Upper lobe of left lung (tissue), 6 donors: ENCODE measurements at places on chromosomes 4 and X.
A peak's percentile ranks its signal among the peaks of the same experiment; 100 is the strongest.

DNA sequence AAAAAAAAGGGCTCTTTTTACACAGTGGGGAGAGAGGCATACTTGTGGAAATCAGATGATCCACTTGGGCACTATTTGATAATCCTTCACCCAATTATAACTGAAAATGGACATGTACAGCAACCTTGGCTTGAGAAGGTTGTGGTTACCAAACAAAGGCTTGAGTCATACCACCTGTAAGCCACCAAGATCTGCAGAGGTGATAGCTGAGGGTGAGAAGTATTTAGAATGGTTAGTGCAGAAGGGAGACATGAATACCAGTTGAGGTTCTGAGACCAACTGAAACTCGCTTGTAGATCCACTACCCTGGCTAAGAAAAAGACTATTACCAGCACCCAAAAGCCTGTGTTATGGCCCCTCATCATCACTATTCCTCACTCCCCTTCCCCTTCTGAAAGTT is 614.0 kb downstream of the STIM2 start:
- DNase-seq = no peak
- H3K36me3 ChIP-seq = no peaks in the 10 kb centered on the region
- no peak overlapping the region for H3K4me3 ChIP-seq
- no peaks in the 10 kb centered on the region for H3K4me1 ChIP-seq
- no peak overlapping the region for H3K27ac ChIP-seq
- no peaks in the 10 kb centered on the region for H3K27me3 ChIP-seq

- H3K36me3 ChIP-seq = no peaks in the 10 kb centered on the region
- H3K27me3 ChIP-seq = no peaks in the 10 kb centered on the region
- no peak for DNase-seq
- H3K27ac ChIP-seq = peak overlapping the region; percentile 58
- no peak overlapping the region for H3K4me3 ChIP-seq
These were observed 52.9 kb downstream of the SUPT20HL2 start for GRCh38 chrX:24260842-24261550.

DNA sequence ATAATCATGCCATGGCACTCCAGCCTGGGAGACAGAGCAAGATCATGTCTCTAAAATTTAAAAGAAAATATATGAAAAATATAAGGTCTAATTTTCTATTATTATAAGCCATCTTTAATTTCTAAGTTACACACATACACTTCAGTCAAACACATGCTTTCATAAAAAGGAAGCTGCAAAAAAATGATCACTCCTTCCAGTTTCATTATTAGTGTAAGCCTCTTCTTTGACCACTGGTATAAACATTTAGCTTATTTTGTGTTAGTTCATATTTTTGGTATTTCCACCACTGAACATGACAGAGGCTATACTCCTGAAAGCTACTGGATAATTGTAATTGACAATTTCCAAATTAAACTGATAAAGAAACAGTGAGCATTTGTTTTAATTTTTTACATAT is 163.3 kb upstream of the USP38 start:
- H3K4me3 ChIP-seq = no peak overlapping the region
- H3K36me3 ChIP-seq = no peaks in the 10 kb centered on the region
- no peaks in the 10 kb centered on the region for H3K27me3 ChIP-seq
- no peaks in the 10 kb centered on the region for H3K4me1 ChIP-seq
- DNase-seq = no peak
- H3K27ac ChIP-seq = no peak overlapping the region

GRCh38 chrX:82677286-82677685 is 830.8 kb upstream of the POU3F4 start:
- no peaks in the 10 kb centered on the region for H3K36me3 ChIP-seq
- H3K4me1 ChIP-seq = no peaks in the 10 kb centered on the region
- H3K27ac ChIP-seq = no peak overlapping the region
- no peak for DNase-seq

GRCh38 chr4:147336252-147336651 is 144.6 kb upstream of the EDNRA start:
- no peak for DNase-seq
- no peaks in the 10 kb centered on the region for H3K36me3 ChIP-seq
- no peaks in the 10 kb centered on the region for H3K27me3 ChIP-seq
- H3K4me3 ChIP-seq = no peak overlapping the region

DNA sequence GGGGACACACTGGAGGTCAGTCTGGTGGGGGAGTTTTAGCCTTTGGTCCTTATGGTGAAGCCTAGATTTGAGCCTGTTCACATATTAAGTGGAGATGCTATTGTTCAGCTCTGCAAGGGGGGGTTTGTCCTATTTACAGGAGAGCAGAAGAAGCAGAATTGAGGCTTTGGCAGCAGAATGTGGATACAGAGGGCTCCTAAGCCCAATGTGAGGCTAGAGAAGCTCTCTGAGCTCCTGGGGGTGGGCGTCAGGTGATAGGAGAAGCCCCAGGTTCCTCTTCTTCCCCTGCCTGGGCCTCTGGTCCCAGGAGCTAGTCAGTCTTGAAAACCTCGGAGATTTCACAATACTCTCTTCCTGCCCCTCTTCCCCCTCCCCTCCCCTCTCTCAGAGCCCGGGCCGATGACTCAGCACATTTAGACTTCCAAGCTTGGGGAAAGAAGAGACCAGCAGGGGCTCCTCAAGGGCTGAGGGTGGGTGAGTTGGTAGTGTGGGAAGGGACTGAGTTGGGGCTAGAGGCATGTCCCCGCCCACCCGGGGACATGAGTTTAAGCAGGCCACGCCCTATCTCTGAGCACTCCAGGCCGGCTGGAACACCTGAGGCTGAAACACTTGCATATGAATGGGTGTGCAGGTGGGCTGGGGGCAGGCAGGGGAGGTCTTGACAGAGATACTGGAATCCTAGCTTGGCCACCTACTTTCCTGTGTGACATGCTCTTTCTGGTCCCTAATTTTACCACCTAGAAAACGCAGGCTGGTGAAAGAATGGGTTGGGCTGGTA is 3.4 kb downstream of the TFE3 start:
- no peak for DNase-seq
- peak overlapping the region; percentile 99 for H3K27ac ChIP-seq
- H3K4me1 ChIP-seq = peaks cover 14% of the 10 kb centered on the region
- H3K36me3 ChIP-seq = peaks cover 16% of the 10 kb centered on the region

GRCh38 chr4:94636004-94636403 is 121.8 kb upstream of the BMPR1B start:
- DNase-seq = no peak
- H3K27me3 ChIP-seq = no peaks in the 10 kb centered on the region
- H3K4me3 ChIP-seq = no peak overlapping the region
- H3K27ac ChIP-seq = no peak overlapping the region

- no peaks in the 10 kb centered on the region for H3K4me1 ChIP-seq
- no peak for DNase-seq
- no peaks in the 10 kb centered on the region for H3K27me3 ChIP-seq
- no peak overlapping the region for H3K4me3 ChIP-seq
These were observed 39.1 kb upstream of the TMEM184C start for GRCh38 chr4:147578051-147578476.

DNA sequence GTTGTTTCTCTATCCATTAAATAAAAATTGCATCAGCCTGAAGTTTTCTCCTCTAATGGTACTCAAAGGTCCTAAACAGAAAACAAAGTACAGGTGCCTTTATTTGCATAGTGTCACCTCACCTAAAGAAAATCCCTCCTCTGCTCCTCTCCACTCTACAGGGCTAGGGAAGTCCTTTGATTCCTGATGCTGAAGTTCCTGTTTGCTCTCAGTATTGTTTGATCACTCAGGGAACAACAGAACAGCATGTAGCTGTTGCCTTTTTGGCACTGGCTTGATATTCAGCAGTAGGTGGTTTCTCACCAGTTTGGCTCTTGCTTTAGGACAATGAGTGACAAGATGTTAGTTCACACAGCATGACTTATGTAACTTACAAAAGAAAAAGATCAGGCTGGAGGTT is 156.2 kb upstream of the SLC7A11 start:
- no peak overlapping the region for H3K27ac ChIP-seq
- H3K4me3 ChIP-seq = no peak overlapping the region
- no peaks in the 10 kb centered on the region for H3K27me3 ChIP-seq
- H3K36me3 ChIP-seq = no peaks in the 10 kb centered on the region
- no peaks in the 10 kb centered on the region for H3K4me1 ChIP-seq

- H3K36me3 ChIP-seq = no peaks in the 10 kb centered on the region
- H3K27ac ChIP-seq = no peak overlapping the region
- H3K27me3 ChIP-seq = no peaks in the 10 kb centered on the region
- DNase-seq = no peak
- H3K4me3 ChIP-seq = no peak overlapping the region
- no peaks in the 10 kb centered on the region for H3K4me1 ChIP-seq
These were observed 32.3 kb downstream of the RASL11B start for GRCh38 chr4:52894443-52894842.
